Aorta (tissue), 5 donors: ENCODE measurements at places on chromosomes 12 and 14. TPM values are rescaled to one million over a fixed set of nuclear protein-coding genes. Genes with fewer than 3 reads are reported as not detected.

GRCh38 chr14:69387311-69387710 lies 10.8 kb downstream of the ERH start:
- H3K4me3 ChIP-seq = no peak overlapping the region
- DNase-seq = no peak
- H3K27me3 ChIP-seq = no peaks in the 10 kb centered on the region
- peaks cover 3% of the 10 kb centered on the region for H3K36me3 ChIP-seq

DNA sequence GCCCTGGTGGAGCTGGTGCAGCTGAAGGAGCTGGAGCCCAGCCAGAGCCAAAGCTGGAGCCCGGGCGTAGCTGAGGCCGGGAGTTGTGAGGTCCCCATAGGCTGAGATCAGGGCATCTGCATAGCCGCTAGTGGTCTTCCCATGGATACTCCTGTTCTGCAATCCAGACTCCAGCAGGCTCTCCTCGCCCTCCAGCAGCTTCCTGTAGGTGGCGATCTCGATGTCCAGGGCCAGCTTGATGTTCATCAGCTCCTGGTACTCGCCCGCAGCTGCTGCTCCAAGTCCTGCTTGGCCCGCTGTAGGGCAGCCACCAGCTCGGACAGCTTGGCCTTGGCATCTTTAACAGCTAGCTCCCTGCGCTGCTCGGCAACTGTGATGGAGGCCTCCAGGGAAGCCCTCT lies 966.1 kb downstream of the FSCB start:
- H3K36me3 ChIP-seq = no peaks in the 10 kb centered on the region
- H3K27me3 ChIP-seq = no peaks in the 10 kb centered on the region
- H3K27ac ChIP-seq = no peak overlapping the region

The C1R gene
- total RNA-seq = 769 TPM

DNA sequence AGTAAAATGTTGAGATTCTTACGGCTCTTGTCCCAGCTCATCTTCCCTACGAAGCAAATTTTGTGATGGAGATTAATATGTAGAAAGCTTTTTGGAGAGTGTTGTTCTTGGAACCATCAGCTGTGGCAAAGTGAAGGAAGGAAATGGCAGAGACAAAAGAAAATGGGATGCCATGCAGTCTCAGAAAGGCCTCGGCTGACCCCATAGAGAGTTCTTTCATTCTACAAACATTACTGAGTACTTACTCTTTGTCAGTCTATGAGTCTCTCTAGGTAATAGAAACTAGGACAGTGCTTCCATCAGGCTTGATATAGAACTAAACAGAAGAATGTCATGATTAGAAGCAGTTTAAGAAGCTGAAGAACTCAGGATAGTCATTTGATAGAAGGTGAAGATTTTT lies 134.1 kb downstream of the PLEKHA5 start:
- DNase-seq = no peak
- H3K27ac ChIP-seq = no peak overlapping the region
- no peaks in the 10 kb centered on the region for H3K4me1 ChIP-seq
- H3K4me3 ChIP-seq = no peak overlapping the region
- H3K36me3 ChIP-seq = no peaks in the 10 kb centered on the region

GRCh38 chr14:93045211-93045674 lies 70.5 kb downstream of the ITPK1 start:
- no peak for DNase-seq
- no peak overlapping the region for H3K4me3 ChIP-seq
- H3K36me3 ChIP-seq = no peaks in the 10 kb centered on the region
- H3K27ac ChIP-seq = no peak overlapping the region

DNA sequence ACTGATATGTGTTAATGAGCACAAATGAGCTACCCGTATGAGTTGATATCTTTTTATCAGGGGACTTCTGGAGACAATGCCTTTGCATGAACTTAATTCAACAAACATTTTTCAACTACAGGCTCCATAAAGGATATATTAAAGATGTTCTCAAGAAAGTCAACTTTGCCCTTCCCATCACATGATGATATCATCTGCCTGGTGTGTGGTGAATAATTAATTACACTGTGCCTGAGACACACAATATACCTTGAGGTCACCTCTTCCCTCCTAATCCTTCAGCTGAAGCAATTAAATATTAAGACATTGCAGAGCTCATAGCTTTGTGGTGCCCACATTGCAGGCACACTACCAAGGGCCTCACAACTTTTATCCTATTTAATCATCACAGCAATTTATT lies 22.3 kb upstream of the NTF3 start:
- no peaks in the 10 kb centered on the region for H3K4me1 ChIP-seq
- no peak for DNase-seq
- H3K27ac ChIP-seq = no peak overlapping the region
- no peak overlapping the region for H3K4me3 ChIP-seq

DNA sequence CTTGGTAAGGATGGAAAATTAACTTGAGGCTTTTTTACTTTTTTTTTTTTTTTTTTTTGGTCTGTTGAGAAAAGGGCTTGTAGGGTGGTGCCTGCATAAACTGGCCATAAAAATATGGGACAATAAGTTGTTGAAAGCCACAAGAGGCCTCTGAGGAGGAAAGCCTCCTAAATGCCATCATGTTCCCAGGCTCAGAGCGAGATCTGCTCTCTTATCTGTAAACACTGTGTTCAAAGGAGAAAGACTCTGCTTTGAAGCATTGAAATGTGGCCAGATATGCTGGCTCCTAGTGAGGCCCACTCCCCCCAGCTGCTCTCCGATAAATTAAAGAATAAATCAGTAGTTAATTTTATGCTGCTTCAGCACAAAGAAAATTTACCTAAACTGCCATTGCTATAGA lies 504.9 kb downstream of the DIO2 start:
- no peaks in the 10 kb centered on the region for H3K4me1 ChIP-seq
- H3K36me3 ChIP-seq = no peaks in the 10 kb centered on the region

The RNFT2 gene
- total RNA-seq = 3.1 TPM

- no peak overlapping the region for H3K4me3 ChIP-seq
- no peak overlapping the region for H3K27ac ChIP-seq
- no peaks in the 10 kb centered on the region for H3K36me3 ChIP-seq
- no peaks in the 10 kb centered on the region for H3K4me1 ChIP-seq
These were observed 42.6 kb downstream of the ZFYVE21 start for GRCh38 chr14:103758059-103758776.

DNA sequence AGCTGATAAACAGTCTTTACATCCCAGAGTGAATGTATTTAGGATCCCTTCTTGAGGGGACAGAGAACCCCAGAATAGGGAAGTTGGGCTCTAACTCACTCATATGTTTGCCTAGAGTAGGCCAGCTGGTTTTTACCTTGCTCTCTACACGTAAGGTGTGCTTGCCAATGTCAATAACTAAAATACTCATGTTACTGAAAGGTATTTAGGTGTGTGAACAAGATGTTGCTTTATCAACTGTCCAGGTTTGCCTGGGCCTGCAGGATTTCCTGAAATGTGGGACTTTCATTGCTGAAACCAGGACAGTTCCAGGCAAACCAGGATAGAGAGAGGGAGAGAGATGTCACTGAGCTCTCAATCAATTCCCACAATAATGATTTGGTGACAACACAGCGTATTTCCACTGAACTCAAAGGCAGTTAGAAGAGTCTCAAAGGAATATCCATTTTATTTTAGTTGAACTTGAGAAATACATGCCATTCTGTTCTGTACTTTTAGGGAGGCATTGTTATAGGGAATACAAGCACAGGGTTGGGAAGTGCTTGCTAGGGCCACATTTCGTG lies 171.7 kb downstream of the NRXN3 start:
- peaks cover 1% of the 10 kb centered on the region for H3K27me3 ChIP-seq
- no peak overlapping the region for H3K4me3 ChIP-seq
- H3K27ac ChIP-seq = no peak overlapping the region
- no peak for DNase-seq

- no peaks in the 10 kb centered on the region for H3K27me3 ChIP-seq
- DNase-seq = no peak
- H3K36me3 ChIP-seq = no peaks in the 10 kb centered on the region
- no peak overlapping the region for H3K27ac ChIP-seq
These were observed 523 bp upstream of the SLC6A15 start for GRCh38 chr12:84913129-84913515.

The CPNE6 gene
- 0.71 TPM for total RNA-seq

DNA sequence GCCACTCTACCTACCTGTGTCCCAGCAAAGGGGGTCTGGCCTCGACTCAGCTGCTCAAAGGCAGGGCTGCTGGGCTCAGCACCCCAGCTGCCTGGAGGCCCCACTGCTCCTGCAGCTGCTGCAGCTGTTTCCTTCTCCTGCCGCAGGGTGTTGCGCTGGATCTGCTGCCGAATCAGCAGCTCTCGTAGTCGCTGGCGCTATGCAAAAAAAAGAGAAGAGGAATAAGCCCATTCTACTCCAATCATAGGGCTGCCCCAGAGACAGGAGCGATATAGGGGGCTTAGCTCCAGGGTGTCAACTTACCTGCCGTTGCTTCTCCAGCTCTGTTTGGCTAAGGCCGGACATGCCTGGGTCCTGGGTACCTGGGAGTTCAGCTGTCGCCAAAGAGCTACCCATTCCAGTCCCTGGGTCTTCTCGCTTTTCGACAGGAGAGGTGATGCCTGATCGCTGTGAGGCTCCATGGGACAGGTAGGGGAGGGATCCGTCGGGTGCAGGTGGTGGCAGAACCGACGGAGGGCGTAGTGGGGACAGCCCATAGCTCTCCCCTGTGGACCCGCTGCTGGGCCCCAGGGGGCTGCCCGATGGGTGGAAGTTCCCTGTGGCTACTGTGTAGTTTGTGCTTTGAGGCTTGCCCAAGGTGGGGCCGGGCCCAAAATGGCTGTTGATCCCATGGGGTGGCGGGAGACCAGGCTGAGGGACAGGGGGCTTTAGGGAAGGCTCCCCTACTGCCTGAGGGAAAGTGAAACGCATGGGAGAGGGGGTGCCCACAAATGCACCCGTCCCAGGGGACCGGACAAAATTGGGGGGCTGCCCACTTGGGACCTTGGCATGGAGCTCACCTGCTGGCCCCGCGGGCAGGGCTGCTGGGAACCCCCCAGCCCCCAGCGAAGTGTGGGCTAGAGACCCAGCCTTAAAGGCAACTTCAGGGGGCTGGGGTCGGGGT lies 20.9 kb downstream of the KMT2D start:
- no peak overlapping the region for H3K4me3 ChIP-seq
- no peaks in the 10 kb centered on the region for H3K27me3 ChIP-seq
- H3K36me3 ChIP-seq = no peaks in the 10 kb centered on the region
- DNase-seq = peak; percentile 64
